Tibial nerve (tissue), 4 donors: ENCODE measurements at places on chromosomes 5 and 9. TPM values are rescaled to one million over a fixed set of nuclear protein-coding genes. Genes with fewer than 3 reads are reported as not detected.

Gene PRKAA1
- 66.2 TPM for total RNA-seq

Gene LRRC19
- total RNA-seq: not detected

Gene AJM1
- total RNA-seq: 3.6 TPM

Gene SLCO6A1
- not detected for total RNA-seq

Gene RECK
- total RNA-seq: 19.2 TPM

Gene TNFSF8
- 2.0 TPM for total RNA-seq

Gene OR13C5
- not detected for total RNA-seq

Gene STXBP1
- total RNA-seq: 106 TPM

Gene CFAP77
- total RNA-seq: not detected

Gene SPAG8
- total RNA-seq: 3.9 TPM

Gene DRD1
- not detected for total RNA-seq

Gene NMUR2
- not detected for total RNA-seq

Gene PCDHA1
- total RNA-seq: not detected

Gene BTNL8
- not detected for total RNA-seq

Gene C1QTNF2
- total RNA-seq: 1.5 TPM

Gene PCDHGA3
- total RNA-seq: 10.5 TPM

Gene PCDHGA12
- 8.8 TPM for total RNA-seq

Gene IL5
- total RNA-seq: not detected

Gene IFNA2
- not detected for total RNA-seq

Gene ISL1
- not detected for total RNA-seq

Gene ITK
- 1.3 TPM for total RNA-seq

Gene PCDHA5
- 0.42 TPM for total RNA-seq

Gene ARID3C
- 2.1 TPM for total RNA-seq

Gene GLRA1
- total RNA-seq: not detected

Gene MLANA
- total RNA-seq: not detected

Gene PITX1
- total RNA-seq: 5.4 TPM

Gene TSTD2
- 20.7 TPM for total RNA-seq

Gene FOXD4L3
- not detected for total RNA-seq

Gene MYOZ3
- 0.30 TPM for total RNA-seq

Gene ADGRV1
- 1.9 TPM for total RNA-seq

Gene MCIDAS
- total RNA-seq: not detected

Gene FGF10
- 13.8 TPM for total RNA-seq

Gene GTF3C5
- 69.3 TPM for total RNA-seq

Gene TMOD1
- 47.0 TPM for total RNA-seq

Gene CCDC180
- total RNA-seq: 13.7 TPM

Gene HMGXB3
- 53.8 TPM for total RNA-seq

Gene OGN
- total RNA-seq: 19.4 TPM

Gene SLC6A18
- total RNA-seq: not detected

Gene SIGMAR1
- 92.6 TPM for total RNA-seq

Gene RLN1
- total RNA-seq: not detected

Gene PLCXD3
- total RNA-seq: 2.1 TPM

Gene DND1
- total RNA-seq: 1.3 TPM

Gene NIPAL4
- 5.7 TPM for total RNA-seq

Gene PHF24
- total RNA-seq: 0.21 TPM

Gene LTC4S
- total RNA-seq: 9.4 TPM

Gene POU5F2
- total RNA-seq: 5.4 TPM

Gene EPB41L4B
- 19.3 TPM for total RNA-seq

Gene GBGT1
- total RNA-seq: 32.9 TPM

Gene PRSS3
- not detected for total RNA-seq

Gene PCDHGB7
- total RNA-seq: 19.2 TPM

Gene CERCAM
- 23.7 TPM for total RNA-seq

Gene MELK
- total RNA-seq: 0.60 TPM

Gene CDC25C
- total RNA-seq: not detected

Gene C1QTNF3
- 9.4 TPM for total RNA-seq
